HTR-8/SVneo (cell line): ENCODE measurements at places on chromosomes 6 and 20.

DNA sequence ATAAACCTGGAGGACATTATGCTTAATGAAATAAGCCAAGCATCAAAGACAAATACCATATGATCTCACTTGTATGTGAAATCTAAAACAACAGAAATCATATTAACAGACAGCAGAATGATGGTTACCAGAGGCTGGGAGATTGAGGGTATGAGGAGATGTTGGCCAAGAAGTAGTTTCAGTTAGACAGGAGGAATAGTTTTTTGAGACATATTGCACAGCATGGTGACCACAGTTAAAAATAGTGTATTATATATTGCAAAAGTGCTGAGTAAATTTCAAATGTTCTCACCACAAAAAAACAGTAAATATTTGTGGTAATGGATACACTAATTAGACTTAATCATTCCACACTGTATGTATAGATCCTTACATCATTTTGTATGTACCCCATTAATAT lies 1.8 kb downstream of the GABRR1 start:
- no peak for DNase-seq

DNA sequence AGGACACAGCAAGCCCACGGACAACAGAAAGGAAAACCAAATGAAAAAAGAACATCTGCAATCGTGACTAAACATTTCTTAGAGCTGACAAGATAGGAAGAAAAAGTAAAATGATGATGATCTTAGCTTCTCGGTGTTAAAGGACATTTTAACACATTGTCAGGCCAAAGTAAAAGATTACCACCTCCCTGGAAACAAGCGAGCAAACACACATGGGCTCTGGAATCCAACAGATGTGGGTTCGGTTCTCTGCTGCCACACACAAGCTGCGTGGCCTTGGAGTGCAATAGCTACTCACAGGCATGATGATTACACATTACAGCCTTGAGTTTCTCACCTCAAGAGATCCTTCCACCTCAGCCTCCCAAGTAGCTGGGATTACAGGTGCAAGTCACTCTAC lies 7.5 kb upstream of the AAR2 start:
- DNase-seq, result no peak

DNA sequence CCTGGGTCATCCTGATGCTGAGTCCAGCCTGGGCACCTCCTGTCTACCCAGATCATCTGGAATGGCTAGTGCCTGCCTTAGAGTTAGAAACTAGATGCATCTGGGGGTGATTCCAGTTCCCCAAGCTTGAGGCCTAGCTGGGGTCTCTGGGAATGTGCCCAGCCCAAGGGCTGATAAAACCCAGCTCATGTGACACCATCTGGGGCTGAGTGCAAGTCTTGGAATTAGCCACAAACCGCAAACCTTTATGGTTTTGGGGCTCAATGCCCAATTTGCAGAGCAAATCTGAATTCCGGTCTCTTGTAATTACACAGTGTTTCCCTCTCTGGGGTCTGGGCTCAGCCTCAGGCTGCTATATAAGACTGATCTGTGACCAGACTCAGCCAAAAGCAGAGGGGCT lies at the start of gene BPIFB4:
Gene BPIFB4, plus strand, starts transcription at position 385 of the 400 bp plus-strand sequence. CDS start 1,884 bp downstream, outside the sequence.
- DNase-seq, result no peak

DNA sequence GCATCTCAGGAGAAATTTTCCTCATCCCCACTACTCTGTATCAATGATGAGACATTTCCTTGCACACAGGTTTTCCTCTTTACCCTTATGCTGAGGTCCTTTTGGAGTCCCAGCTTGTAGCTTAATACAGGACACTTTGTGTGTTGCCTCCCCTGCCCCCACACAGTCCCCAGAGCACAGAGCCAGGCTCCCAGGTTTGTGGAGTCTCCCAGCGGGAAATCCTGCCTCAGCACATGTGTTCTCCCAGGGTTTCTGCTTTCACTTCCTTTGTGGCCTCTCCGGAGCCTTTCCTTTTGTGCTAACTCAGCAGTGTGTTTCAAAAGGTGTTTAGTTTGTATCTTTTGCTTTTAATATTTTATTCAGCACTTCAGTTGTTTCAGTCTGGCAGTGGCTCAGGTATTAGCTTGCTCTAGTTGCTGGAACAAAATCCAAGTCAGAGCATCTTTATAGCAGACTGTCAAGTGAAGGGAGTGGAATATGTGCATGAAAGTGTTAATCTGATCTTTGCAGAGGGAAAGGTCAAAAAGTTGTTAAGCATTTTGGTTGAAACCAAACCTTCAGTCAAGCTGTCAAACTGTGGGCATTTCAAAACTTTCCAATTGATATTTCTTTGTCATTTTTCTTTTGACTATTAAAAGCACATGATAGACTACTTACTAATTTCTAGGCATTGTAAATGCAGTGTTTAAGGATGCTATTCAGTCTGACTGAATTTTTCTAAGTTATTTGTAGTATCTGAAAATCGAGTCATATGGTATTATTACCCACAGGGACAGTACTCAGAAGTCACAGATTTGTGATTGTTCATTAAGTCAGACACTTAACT lies 8.6 kb downstream of the SNX9 start:
- no peak for DNase-seq

DNA sequence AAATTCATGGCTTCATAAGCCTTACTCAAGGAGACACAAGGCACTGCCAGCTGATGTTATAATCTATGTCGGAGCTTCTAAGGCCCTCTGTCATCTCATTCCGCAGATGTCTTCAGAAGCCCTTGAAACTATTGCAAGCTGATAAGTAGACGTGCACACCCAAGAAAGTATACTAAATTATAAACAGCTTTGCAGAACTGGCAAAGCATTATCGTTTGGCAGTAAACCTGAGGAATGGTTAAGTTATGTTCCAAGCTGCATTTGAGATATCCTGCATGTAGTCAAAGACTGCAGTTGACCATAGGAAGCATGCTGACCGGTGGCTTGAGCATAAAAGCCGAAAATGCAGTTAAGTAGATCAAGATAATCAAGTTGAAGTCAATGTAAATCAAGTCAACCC lies 425.8 kb upstream of the SOX4 start:
- DNase-seq, result no peak

DNA sequence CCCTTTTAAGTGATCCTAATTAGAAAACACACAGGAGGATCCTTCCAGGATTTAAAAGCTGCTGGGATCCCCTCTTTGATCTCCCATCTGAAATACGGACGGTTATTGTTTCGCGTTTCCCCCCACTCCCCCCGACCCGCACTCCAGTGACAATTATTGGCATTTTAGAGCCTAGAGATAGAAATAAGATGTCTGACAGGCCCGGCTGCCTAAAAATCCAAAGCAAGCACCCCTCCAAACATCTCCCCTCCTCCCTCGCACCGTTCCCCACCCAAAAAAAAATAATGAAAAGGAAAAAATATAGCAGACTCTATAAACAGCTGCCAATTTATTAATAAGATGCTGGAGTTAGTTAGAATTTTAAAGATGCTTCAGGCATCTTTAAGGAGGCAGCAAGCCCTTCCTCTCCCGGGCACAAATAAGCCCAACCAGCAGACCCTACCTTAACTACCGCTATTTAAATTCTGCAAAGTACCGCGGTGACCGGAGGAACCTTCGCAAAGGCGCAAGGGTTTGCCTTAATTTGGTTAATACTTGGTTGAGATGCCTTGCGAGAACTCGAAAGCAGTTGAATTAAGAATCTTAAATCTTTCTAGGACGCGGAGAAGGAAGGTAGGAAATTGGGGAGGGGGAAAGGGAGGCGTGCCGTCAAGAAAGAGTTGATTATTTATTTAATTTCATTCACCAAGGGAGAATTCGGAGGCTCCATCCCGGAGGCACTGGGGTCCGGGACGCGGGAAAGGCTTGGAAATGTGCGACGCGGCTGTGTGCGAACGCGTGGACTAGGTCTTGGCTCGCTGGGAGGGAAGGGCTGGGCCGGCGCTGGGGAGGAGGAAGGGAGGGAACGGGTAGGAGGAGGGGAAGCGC lies 1.5 kb upstream of the ISM1 start:
- DNase-seq, result no peak

DNA sequence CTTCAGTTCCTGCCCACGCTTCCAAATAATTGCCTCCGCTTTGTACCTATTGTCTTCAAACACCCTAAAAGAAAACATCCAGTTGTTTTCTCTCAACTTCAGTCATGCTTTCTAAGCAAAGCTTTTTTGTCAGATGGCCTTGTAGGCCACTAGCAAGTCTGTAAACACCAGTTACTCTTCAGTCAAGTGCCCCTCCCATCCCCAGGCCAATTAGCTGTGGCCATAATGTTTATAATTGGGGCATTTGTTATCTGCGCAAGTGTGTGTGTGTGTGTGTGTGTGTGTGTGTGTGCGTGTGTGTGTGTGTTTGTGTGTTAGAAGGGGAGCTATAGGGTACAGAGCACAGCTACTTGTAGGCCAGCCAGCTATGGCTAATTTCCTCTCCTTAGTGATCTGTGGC lies 272.4 kb upstream of the MARCKS start:
- DNase-seq, result no peak

DNA sequence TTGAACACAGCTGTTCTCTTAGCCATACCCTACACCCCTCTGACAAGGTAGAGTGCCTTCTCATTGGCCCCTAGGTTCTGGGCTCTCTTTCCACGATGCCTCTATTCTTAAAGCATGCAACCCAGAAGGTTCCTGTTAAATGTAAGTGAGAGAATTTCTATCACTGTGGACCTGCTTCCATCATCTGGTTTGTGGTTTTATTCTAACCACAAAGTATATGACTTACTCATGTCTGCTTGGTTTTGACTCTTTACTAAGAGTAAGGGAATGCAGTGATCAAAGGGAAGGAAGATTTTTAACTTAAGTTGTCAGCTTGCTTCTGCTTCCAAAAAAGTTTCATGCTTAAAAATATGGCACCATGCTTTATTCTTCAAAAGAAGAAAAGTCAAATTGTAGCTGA lies 80.2 kb downstream of the ANKEF1 start:
- DNase-seq, result no peak

DNA sequence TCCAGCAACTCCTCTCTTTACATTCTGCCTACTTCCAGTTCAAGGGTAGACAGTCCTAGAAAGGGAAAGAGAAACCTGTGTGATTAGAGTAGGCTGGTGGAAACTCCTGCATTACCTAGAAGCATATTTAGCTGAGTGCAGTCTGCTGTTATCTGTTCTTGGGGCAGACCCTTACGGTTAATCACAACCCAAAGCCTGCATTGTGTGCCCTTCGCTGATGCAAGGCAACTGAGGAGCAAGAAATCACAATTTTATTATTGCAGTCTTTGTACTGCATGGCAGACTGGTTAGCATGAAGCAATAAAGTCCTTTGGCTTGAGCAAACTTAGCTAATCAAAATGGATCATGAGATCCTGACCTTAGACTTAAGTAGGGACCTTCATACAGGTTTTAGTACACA lies 1.5 kb upstream of the GOPC start:
- no peak for DNase-seq

- DNase-seq, result no peak
Observed at GRCh38 chr20:36004045-36004444, 35.7 kb downstream of the CNBD2 start.

- DNase-seq, result no peak
Observed at GRCh38 chr6:136025736-136026135, 174.2 kb downstream of the PDE7B start.

DNA sequence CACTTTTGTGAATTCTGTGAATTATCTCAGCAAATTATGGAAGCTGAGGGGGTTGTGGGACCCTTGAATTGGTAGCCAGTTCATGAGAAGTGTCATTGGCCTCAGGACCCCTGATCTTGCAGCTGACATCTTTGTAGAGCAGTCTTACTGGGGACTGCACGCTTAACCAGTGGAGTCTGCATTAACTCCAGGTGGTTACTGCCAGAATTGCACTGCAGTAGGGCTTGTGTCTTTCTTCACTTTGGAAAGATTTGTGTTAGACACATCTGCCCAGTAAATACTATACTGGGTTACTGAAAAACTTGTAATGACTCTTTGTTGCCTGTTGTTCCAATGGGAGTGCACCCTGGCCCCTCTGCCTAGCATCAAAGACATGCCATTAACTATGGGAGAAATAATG lies 21.2 kb upstream of the CDKN1A start:
- DNase-seq, result no peak

DNA sequence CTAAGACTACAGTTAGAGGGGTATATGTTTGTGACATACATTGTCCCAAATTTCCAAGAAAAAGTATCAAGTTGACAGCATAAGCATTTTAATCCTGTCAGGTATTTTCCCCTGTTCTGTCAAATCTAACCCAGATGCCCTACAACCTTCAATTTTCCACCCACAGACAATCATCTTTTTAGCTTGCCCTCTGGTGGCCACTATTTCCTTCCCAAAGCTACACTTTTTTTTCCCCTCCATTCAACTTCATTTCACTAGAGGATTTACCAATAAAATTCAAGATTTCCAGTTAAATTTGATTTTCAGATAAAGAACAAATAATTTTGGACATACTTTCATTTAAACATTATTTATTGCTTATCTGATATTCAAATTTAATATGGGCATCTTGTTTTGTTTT lies 286.6 kb downstream of the TENT5A start:
- no peak for DNase-seq

DNA sequence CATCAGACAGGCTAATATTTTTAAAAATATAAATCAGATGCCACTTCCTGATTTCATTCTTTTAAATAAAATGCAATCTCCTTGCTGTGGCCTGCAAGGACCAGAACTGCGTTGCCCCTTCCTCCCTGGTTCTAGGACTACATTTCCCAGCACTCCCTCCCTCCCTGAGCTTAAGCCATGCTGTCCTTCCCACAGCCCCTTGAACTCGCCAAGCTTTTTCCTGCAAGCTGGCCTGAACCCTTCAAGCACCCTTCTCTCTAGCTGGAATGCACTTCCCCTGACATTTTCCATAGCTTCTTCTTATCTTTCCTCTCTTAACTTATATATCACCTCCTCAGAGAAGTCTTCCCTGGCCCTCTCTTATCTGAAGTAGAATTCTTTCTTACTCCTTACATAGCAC lies 6.1 kb upstream of the DOK5 start:
- no peak for DNase-seq

DNA sequence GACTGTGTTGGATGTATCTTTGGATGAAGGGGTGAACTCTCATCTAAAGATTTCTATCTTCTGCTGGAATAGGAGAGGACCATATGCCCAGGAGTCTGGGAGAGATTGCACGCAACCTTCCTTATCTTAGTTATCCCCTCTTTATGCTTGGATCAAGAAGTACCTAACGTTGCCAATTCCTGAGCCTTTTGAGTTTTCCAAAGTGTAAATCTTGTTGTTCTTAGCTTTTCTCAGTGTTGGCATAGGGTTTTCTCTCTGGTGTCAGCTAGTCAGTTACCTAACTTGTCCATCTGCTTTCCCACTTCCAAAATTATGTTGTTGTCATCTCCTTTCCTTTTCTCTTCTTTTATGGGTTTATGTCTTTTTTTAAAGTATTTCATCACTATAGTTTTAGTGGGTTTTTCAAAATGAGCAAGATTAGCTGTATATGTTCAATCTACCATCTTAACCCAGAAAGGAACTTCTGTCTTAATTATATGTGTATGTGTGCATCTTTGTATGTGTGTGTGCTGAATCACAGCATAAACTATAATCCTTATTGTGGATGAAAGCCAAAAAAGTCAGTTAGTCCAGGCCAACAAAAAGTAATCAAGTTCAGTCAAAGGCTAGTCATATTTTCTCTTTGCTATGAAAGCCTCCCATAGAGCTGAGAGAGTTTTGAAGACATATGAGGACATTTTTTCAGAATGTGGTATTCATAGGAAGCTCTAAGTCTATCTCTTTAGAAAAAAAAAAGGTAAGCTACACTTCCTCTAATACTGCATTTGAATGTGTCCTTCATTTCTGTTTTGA lies 72.1 kb downstream of the KHDC1L start:
- DNase-seq, result no peak
